Stimulated activated CD8-positive, alpha-beta memory T cell treated with anti-CD3 and anti-CD28 coated beads, Interleukin-2, amount 100 ng/mL, for 1 hour (primary cell): ENCODE measurements at places on chromosomes 5 and 9.
A peak's percentile ranks its signal among the peaks of the same experiment; 100 is the strongest.

DNA sequence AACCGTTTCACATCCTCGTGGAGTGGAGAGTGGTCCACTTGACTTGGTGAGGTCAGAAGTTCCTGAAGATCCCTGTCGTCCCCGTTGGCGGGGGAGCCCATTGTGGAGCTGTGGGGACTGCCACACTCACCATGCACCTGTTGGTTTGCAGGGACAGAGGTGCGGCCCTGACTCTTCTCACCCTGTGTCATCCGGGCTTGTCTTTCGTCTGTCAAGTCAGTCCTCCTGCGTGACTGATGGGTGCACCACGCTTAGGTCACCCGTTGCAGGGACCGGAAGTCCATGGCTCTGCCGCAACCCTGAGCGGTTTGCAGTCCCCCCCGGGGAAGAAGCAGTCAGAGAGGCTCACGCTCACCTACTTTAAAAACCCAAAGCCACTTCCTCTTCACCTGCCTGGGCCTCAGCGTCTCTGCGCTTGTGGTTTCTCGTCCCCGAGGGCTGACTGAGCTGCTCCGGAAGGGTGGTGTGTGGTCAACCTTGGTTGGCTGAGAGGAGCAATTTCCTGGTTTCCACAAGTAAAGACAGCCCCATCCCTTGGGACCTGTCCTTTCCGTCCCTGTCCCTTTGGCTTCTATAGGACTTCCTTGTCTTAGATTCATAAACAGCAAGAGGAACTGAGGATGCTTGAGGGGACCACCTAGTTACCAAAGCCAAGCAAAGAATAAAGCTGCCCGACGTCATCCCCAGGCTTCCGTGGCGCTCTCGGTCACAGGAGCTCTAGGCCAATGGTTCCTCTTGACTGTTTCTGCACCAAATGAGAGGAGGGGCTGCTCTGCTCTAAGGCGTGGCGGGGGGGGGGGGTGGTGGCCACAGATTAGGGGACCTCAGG is 53.2 kb downstream of the USP20 start:
- peak; percentile 82 for DNase-seq

DNA sequence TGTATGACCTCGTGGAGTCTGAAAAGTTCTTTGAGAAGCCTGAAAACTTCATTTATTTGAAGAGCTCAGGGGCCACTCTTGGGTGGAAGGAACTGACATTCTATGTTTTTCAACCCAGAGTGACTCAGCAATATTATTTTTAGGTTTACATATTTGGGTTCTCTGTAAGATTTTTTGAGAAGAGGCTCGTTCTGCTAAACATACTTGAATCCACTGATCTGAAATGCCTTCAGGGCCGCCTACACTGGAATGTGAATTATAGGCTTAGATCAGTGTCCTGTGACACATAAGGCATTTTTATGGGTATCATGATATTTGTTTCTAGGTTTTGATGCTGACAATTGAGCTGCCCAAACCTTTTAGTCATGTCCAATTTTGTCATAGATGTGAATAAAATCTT is 86.2 kb downstream of the PSAT1 start:
- DNase-seq, result no peak

- no peak for DNase-seq
Observed at GRCh38 chr5:127858116-127858784, 155.1 kb downstream of the CCDC192 start.

DNA sequence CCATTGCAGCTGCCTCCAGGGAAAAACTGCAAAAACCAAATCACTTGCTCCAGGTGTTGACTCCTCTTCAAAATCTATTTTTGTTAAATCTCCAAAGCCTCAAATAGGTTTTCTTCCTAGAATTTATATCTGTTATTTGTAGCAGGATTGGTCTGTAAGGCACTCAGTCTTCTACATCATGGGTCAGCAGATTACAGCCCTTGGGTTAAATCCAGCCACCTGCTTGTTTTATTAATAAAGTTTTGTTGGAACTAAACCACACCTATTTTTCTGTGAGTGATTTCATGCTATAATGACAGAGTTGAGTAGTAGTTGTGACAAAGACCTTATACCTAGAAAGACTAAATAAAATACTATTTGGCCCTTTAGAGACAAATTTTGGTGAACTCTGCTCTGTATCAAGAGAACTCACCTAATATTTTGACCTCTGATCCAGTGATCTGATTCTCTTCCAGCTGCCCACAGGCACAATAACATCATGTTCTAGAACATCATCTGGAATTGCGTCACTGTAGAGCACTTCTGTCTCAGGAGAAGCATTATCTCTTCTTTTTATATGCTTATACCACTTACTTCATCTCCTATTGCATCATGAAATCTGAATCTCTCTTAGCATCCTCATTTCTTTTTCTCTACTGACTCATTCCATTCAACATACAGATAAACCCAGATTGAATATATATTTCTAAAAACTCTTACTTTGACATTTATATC is 130.1 kb downstream of the RPS23 start:
- no peak for DNase-seq

DNA sequence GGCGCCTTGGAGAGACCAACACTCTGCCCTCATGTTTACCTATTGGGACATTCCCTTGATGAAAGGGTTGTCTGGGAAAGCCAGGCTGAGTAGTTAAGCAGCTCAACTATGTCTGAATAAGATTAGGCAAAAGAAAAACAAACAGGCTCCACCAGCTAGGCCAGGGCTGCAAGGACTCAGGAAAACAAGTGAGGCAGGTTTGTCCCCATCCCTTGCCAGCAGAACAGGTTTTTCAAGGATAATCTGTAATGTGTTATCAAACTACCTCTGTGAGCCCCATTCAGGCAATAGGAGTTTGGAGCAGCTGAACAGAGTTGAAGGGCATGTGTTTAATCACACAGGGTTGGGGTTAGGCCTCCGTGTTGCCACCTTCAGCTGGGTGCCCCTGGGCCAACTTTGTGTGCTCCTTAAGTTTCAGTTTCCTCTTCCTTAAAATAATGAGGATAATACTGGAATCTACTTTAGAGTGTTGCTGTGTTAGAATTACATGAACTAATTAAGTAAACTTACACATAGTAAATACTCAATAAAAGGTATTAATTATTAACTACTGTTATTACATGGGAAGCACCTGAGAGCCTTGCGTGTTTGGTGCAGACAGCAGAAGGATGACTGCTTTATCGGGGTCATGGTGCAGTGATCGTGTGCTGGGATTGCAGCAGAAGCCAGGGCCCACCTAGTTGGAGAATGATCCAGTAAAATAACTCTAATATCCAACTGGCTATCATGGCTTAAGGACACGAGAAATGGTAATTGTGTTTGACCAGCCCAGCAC is 72.1 kb upstream of the ATP10B start:
- no peak for DNase-seq

- no peak for DNase-seq
Observed at GRCh38 chr5:42870882-42871418, 59.3 kb upstream of the SELENOP start.

GRCh38 chr5:79157305-79157704 is 45.7 kb downstream of the BHMT start:
- DNase-seq, result no peak

DNA sequence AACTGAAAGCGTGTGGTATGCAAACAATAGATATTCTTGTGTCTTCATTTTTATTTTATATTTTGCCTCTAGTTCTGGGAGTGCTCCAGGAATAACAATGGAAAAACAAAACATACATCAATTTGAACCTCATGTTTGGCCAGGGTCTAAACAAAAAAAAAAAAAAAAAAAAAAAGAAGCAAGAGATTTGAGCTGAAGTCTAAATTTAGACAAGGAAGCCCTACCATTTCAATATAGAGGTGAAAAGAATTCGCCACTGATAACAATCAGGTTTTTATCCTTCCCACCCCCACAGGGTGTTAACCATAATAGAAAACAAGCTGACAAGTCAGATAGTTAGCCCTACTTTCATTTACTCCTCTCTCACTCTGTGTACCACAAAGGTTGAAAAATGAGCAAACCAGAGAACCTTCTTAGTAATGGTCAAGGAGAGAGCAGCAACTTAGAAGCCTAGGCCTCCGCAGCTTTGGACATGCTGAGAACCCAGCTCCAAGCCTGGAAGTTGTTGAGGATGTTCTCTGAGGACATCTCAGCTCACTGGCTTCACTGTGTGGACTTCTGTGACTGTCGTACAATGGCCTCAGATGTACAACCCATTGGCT is 118.2 kb upstream of the HMHB1 start:
- DNase-seq, result no peak
